ENCODE measurements at places on chromosomes 7 and 10.
A peak's percentile ranks its signal among the peaks of the same experiment; 100 is the strongest.

- DNase-seq, result no peak
These were observed 168.9 kb upstream of the SH2B2 start for GRCh38 chr7:102117743-102118142.

DNA sequence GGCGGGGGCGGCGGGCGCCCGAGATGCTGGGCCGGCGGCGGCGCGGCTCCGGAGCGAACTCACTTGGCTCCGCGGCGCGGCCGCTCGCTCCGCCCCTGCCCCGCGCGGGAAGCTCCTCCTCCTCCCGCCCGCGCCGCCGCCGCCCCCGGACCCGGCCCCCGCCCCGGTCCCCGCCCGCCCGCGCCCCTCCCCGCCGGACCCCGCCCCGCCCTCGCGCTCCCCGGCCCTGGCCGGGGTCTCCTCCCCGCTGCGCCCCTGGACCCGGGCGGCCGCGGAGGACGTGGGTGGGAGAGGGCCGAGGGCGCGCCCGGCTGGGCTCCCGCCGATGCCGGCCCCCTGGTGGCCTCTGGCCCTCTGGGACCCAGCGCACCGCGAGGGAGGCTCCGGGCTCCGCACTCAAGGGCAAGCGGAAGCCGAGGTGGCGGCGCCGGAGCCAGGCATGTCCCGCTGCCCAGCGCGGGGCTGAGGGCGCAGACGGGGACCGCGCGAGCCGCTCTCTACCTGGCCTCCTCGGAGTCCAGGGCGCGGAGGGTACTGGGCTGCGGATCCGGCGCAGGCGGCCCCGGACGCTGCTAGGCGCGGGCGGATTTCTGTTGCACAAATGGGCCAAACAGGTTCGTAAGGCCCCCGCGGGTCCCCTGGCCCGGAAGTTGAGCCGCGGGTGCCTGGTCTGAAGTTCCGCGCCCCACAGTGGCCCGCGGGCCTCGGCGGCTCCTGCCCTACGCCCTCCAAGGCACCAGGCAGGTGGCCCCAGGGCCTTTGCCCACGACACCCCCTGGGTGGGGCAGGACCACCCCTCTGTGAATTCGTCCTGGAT is at the start of gene TCERG1L:
TCERG1L (minus strand) TSS at position 61 of the 817 bp plus-strand sequence. CDS start 86 bp downstream, outside the sequence.
- DNase-seq, result no peak

GRCh38 chr7:45184326-45185027 is 26.9 kb downstream of the RAMP3 start:
- DNase-seq, result no peak

- DNase-seq, result peak; percentile 13
These were observed 228.3 kb downstream of the ADARB2 start for GRCh38 chr10:1509011-1509530.

DNA sequence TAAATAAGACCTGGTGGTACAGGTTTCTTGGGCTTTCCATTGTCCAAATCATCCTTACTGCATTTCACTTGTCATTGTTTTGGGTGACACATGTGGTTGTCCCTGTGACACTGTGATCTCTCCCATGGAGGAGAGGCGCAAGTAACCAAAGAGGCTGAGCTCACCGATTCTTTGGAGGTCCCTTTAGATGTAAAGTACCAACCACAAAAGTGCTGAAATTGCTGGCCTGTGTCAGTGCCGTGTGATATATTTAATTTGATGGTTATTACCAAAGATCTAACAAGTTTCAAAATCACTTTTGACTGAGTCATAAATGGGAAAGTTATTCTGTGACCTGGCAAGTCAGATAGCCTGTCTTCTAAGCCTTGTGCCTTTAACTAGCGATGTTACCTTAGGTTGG is 19.4 kb downstream of the MCM10 start:
- DNase-seq, result no peak

DNA sequence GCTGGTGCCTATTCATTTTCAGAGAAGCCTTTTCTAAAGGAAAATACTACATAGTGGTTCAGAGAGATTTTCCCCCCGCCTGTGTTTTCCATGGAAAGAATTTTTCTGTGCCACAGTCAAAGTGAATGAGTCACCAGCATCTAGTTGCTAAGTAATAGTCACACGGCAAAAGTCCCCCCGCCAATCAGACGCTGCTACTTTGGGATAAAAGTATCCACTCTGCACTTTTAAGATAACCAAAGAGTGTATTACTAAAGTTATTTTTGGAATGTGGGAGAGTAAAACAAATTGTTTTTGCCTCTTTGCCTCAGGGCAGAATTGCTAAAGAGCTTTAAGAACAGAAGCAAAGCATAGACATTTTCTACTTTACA is 23.5 kb downstream of the ABLIM1 start:
- DNase-seq, result no peak

DNA sequence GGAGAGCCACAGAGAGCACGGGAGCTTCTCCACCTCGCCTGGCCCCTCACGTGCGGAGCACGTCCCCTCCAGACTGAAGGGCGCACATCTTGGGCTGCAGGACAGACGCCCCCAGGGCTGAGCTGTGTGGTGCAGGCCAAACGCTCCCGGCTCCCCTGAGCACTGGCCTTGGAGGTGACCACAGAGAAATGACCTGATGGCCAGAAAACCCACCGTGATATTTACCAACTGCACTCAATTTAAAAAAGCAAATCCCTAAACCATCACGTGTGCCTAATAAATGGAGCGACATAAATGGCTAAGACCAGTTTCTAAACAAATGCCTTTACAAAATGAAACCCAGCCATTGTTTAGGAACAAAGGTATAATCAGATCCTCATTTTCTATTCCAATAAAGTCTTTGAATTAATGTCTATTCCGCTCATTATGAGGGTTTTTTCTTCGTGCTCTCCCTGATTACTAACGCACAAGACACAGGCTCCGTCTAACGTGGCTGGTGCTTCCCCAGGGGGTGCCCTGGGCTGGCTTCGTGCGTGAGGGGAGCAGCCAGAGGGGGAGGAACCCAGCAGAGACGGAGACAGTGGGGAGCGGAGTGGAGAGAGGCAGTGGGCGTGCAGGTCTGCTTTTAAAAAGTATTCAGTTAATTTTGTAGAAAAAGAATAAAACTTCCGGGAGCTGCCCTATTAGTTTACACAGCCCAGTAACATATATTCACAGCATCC is 190.3 kb downstream of the DNAJB6 start:
- DNase-seq, result no peak

DNA sequence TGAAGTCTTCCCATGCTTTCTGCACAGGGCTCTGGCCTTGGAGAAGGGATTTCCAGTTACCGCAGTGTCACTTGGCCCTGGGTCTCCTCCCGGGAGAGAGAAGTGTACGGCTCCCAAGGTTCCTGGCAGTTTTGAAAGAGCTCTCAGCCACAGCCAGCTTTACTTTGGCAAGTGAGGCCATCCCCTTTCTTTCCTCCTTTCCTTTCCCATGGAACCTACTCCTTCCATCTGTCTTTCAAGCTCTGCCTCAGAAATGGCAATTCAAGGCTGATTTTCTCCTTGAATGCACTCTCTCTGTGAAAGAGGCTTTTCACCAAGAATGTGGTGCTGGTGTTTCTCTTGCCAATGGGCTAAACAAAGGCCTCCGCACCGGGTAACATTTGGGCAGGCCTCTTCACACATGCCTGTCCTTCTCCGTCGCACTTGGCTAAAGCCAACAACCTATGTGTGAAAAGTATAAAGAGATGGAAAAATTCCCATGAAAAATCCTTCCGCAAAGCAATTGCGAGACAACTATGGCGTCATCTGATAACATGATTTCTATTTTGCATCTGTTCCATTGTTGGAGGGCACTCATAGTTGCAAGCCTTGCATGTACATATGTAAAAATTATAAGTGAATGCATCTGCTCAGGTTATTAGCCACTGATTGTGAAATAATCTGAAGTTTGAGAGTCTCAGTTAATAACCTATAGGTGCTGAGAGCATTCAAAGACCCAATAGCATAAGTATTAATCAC is 125.4 kb downstream of the PFKFB3 start:
- no peak for DNase-seq

DNA sequence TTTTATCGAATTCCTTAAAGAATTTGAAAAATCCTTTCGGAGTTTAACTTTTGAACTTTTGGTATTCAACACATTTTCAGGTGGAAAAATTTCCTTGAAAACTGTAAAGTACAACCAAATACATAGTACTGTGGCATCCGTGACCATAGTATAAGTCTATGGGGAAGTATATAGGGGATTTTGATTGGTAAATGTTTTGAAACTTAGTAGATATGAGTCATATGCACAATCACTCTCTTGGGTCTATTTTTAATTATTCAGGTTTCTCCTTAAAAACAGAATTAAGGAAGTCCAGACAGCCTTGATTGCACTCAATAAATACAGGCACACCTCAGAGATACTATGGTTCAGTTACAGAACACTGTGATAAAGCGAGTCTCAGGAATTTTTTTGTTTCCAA is 64.2 kb downstream of the AVL9 start:
- no peak for DNase-seq

DNA sequence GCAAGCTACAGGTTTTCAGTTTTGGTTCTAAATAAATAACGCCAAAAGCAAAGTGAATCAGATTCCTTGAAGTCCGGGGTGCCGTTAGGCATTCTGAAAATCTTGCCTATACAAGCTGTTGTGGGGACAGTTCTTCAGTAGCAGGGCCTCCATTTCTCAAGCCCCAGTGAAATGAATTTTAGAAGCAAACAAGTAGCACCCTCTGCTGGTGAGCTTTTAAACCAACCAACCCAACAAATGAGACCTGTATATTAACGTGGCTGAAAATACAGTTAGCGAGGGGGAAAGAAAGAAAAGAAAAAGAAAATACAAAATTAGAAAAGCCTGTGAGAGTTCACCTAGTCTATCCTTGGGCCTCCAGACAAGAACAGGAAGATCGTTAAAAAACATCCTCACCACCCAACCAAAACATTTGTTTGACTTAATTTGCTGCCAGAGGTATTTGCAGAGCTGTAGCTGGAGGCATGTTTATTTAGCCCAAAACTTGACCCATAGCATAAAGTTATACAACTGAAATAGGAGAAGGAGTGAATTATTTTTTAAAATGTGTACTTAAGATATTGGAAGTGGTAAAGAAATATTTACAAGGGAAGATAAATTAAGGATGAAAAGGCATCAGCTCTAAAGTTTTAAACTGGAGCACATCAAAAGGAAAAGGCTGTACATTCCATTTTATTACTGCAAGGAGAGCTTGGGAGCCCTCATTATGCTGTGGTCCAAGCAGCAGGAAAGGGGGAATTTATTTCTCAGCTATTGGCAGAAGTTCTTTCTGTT is 98.9 kb downstream of the DYNC1I1 start:
- DNase-seq, result peak; percentile 11

DNA sequence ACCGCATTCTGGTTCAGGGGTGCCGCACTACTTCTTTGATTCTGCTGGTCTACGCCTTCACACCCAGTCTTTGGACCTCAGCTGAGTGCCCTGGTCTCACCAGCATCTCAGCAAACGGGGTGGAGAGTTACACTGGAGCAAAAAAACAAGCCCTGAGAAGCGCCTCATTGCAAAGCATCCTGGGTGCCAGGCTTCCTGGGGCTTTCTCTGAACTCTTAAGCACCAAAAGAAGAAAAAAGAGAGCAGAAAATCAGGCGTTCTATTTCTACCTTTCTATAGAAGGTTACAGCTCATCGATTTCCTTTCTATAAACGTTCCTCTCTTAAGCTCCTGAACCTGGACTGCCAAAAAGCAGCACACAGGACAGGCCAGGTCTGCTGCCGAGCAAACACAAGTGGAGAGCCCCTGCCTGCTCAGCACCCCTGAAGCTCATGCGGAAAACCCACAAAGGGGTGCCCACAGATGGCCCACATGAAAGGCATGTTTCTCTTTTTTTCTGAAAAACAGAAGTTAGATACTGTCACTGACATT is 217.9 kb downstream of the SFMBT2 start:
- DNase-seq, result no peak

All from NCI-H2081 treated with DMSO at 0.1 percent for 48 hours (cell line).